ENCODE measurements at places on chromosomes 5 and 9.

- no peak for DNase-seq
Observed at GRCh38 chr5:57036761-57037160, 84.8 kb upstream of the MIER3 start.

- no peak for DNase-seq
Observed at GRCh38 chr5:73615085-73615484, 10.9 kb upstream of the ARHGEF28 start.

DNA sequence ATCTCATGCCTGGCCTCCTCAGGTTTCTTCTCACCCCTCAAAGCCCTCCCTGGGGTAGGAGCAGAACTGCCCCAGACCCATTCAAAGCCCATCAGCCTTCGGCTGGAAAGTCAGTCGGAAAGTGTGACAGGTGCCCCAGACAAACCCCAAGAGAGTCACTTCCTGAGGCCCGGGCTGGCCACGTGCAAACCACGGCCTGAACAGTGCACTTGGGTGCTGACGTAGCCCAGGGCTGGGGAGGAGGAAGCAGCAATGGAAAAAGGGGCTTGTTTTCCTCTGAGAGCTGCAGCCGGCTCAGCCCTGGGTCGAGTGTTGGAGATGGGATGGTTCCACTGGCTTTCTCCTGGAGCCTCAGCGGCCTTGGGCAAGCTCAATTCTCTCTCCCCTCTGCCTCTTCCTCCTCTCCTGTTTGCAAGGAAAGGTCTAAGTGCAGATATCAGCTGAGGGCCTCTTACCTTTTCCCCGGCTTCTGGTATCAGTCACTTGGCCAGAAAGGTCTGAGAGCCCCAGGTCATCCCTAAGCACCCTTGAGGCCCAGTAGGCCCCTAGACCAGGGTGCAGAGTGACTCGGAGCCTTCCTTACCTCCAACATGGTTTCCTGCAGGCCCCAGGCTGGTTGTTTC lies 5.9 kb upstream of the EGR1 start:
- DNase-seq: no peak

DNA sequence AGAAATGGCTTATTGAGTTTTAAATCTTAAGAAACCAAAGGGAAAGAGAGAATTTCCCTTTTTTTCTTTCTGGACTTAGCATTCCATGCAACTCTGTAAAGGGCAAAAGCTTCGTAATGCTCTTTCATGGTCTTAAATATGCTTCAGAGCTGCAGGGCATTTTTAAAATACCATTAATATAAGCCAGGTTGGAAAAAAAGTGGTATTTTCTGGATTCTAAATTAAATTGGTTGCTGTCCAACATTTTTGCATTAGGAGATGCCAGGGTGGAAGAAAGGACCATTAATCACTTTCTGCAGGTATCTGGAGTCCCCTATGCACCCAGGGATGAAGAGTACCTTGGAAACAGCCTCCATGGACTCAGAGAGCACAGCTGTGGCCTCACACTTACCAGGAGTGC lies 215.1 kb upstream of the DAPK1 start:
- no peak for DNase-seq

- peak; percentile 83 for DNase-seq
Observed at GRCh38 chr5:32170303-32171151, 3.6 kb downstream of the GOLPH3 start.

DNA sequence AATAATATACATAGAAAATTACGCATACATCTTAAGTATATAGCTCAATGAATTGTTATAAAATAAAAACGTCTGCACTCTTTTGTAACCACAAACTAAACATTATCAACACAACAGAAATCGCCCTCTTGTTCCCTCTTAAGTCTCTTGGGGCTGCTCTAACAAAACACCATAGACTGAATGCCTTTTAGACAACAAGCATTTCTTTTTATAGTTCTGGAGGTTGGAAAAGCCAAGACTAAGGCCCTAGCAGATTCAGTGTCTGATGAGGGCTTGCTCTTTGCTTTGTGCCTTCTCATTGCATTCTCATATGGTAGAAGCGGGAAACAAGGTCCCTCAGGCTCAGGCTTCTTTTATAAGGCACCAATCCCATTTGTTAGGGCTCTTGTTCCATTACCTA lies 4.9 kb upstream of the IFNB1 start:
- no peak for DNase-seq

All from fibroblast of villous mesenchyme (primary cell).